ENCODE measurements at places on chromosomes 1 and 21.

- no peak for DNase-seq
Measured at GRCh38 chr1:108033550-108033951, 68.6 kb upstream of the VAV3 start.

- peak; percentile 37 for DNase-seq
Measured at GRCh38 chr1:13960375-13960987, 260.5 kb downstream of the PRDM2 start.

GRCh38 chr21:32334980-32335531 is 36.4 kb downstream of the MRAP start:
- DNase-seq, result no peak

DNA sequence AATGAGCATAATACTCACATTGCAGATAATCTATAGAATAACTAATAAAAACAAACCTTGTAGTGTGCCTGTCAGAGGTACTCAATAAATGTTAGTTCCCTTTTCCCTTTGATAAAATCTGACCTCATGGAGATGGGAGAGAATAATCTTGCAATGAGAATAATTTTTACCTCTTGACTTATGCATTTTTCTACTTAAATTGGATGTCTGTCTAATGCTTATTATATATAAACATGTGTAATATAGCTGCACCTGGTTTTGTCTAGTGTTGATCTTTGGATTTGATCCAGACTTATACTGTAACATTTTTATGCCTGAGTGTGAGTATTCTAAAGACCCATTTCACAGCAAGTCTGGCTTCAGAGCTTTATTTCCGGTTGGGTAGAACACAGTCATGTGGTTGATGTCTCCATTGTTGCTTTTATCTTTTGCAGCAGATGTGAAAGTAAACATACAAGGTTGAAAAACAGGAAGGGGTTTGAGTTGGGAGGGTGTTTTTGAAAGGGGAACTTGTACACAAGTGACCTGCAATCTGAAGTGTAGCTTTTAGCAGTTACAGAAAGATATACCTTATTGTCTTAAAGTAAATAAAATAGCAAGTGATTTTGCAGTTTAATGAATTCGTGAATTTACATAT is 12.4 kb downstream of the EPB41 start:
- DNase-seq, result peak; percentile 31

GRCh38 chr1:101632548-101633272 is 364.0 kb downstream of the OLFM3 start:
- DNase-seq, result peak; percentile 21

DNA sequence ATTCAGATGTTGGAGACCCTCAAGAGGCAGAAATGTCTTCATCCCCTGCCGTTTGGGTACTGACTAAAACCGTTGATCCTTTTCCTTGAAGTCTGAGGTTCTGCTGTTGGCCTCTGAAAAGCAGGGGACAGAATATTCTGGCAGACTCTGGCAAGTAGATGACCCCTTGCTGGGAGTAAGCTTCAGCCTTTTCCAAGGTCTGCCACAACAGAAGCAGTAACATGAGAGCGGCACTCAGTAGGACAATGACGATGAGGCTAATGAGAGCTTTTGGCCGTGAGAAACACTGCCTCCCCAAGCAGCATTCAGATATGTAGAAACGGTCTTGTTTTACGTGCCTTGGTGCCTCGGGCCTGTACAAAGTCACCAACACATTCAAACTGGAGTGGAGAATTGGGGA is 143.7 kb downstream of the ST6GALNAC5 start:
- DNase-seq, result no peak

- DNase-seq, result no peak
Measured at GRCh38 chr1:215650446-215651149, 83.5 kb downstream of the KCTD3 start.

- no peak for DNase-seq
Measured at GRCh38 chr1:80919426-80919825, 881.3 kb upstream of the ADGRL2 start.

- DNase-seq, result no peak
Measured at GRCh38 chr1:11482198-11482597, 3.2 kb downstream of the DISP3 start.

DNA sequence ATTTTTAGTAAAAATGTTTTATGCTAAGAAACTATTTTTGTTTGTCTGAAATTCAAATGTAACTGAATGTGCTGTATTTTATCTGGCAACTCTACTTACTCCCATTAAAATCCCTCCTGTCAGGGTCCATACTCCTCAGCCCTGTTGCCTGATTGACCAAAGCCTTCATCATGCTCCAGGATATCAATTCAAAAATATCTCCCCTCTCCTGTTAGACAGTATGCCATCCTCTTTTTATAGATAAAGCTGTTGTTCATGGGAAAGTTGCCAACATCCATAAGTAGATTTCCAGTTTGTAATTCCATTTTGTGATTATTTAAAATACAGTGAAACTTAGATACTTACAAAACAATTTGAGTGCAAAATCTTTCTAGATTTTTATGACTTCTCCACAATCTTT is 65.7 kb downstream of the DTL start:
- DNase-seq, result no peak

DNA sequence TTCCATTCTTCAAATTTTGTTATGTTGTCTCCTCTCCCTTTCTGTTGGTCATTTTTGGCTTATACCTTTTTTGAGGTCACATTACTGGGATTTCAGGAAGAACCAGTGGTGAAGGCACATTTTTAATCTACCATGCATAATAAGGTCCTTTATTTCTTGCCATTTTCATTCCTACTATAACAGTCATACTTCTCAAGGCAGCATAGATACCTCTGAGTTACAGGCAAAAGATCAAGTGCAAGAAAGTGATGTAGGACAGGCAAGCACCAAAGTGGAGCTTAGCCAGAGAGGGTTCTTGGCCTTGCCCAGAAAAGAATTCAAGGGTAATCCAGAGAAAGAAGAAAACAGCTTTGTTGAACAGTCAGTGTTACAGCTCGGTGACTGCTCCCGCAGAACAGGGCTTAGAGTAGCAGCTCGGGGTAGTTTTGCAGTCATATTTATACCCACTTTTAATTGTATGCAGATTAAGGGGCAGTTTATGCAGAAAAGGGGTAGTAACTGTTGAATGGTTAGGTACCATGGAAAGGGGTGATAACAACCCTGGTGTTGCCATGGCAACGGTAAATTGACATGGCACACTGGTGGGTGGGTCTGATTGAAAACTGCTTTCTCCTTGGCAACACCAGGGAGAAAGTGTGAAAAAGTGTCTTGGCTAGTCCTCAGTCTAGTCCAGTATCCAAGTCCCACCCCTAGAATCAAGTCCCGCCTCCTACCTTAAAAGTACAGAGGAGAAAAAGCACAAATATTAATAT is 39.6 kb upstream of the DOCK7 start:
- no peak for DNase-seq

DNA sequence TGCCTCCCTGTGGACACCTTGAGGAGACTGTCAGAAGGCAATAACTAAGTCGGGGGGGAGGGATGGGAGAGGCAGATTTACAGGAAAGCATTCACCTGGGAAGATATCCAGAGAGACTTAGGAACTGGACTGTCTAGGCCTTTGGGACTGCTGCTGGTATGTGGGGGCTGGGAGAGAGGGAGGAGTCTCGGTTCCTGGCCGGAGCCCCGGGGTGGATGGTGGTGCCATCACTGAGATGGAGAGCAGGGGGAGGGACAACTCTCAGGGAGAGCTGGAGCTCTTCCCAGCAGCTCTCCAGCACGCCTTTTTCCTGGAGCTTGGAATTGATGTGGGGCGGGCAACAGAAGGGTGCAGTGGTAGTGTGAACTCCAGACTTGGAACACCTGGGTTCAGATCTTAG is 22.1 kb downstream of the PTPRF start:
- peak; percentile 89 for DNase-seq

DNA sequence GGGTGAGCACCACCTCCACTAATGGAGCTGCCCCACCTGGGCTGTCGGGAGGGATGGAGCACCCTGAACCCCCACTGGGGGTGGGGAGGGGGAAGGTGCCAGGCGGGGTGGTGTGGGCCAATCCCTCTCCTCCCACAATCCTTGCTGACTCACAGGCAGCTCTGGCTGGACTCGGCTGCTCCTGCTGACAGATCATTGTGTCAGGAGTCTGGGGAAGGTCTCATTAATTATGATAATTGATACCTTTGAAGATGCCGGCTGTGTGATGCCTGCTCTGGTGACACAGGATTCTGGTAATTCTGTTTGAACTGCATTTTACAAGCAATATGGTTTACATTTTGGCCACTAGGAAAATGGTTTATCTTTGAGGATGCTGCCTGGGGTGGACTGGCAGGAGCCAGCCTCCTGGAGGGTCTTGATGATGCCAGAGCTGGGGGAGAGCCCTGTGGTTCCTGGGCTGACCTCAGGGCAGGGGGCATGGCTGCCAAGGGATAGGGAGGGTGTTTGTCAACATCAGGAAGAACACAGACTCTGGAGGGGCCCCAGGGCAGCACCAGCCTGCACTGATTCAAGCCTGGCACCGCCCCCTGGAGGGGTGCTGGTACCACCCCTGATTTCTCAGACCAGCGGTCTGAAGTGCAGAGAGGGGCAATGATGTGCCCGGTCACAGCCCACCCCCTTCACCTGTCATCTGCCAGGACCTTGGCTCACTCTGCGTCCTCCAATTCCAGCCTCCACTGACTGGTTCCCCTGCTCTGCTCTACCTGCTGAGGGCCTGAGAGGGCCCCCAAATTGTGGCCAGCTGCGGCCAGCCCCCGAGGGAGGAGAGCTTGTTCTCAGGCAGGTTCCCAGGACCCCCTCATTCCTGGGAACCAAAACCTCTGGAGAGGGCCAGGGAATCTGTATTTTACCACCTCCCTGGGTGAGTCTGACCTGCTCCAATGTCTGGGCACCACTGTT is 338.8 kb downstream of the MATN1 start:
- DNase-seq, result no peak

GRCh38 chr1:35386959-35387358 is 118.5 kb downstream of the ZMYM4 start:
- no peak for DNase-seq

DNA sequence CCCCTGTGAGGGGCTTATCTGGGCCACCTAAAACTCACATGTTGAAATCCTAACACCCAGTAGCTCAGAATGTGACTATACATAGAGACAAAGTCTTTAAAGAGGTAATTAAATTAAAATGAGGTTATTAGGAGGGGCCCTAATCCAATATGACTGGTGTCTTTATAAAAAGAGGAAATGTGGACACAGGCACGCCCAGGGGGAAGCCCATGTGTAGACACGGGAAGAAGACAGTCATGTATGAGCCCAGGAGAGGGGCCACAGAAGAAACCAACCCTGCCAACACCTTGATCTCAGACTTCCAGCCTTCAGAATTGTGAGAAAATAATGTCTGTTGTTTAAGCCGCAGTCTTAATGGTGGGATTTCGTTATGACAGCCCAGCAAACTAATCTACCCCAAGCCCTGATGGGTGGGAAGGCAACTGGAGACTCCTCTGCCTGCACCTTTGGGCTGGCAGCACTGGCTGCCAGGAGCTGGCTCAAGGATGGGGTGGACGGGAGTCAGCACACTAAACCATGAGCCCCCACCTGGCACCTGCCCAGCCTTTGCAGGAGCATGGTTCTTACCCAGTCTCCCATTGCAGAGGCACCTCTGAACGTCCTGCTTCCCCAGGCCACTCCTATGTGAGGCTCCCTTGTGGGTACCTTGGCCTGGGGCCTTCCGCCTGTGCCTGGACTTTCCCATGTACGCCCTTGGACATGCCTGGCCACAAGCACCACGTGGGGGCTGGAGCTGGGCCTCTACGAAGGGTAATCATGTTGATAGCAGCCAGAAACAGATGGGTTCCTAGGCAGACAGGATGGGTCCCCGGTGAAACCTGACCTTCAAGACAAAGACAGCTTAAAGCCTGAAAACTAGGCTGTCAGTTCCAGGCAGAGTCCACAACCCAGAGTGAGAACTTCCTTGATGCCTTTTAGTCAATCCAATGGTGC is 57.1 kb upstream of the DMRTB1 start:
- no peak for DNase-seq

DNA sequence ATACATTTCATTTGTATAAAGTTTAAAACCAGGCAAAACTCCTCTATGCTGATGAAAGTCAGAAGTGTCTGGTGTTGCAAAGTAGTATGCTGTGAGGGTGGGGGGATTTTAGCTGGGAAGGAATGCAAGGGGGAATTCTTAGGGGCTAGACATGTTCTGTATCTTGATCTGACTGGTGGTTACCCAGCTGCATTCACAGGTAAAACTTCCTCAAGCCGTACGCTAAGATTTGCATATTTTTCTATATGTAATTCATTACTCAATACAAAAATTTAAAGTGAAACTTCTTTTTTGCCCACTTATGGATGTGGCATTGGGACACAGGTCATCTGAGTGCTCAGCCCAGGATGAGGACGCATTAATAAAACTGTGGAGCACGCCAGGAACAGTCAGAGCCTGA is 323.3 kb downstream of the PAPPA2 start:
- no peak for DNase-seq

DNA sequence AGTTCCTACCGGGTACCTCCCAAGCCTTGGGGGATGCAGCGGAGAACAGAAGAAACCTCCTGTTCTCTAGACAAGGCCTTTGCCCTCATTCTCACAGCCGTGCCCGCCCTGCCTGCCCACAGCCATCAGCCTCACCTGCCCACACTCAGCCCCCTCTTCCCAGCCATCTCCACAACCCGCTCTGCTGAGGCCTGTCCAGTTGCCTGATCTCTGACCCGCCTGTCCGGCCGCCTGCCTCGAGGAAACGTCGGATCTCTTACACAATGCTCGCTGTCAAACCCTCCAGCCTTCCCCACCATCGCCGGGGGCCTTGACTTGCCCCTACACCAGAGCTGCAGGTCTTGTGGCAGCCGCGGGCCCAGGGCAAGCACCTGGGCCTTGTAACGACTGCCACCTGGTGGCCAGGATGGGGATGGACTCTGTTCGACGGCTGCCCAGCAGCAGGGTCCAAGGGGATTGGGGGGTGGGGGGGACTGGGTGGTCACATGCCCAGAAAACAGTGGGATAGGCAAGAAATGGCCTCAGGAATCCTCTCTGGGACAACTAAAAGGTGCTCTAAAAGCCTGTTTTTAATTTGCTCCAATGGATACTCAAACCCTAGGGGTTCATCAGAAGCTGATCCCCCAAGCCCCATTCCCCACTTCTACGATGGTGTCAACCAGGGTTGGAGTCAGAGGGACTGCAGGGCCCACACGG is 31.0 kb downstream of the SLC45A1 start:
- DNase-seq, result peak; percentile 78

All from NCI-H510A (cell line).